CD4-positive, alpha-beta T cell treated with Interleukin-1 beta for 1 hour (primary cell): ENCODE measurements at places on chromosomes 1 and 21.

GRCh38 chr1:171983584-171983983 is 142.3 kb downstream of the DNM3 start:
- DNase-seq, result no peak

DNA sequence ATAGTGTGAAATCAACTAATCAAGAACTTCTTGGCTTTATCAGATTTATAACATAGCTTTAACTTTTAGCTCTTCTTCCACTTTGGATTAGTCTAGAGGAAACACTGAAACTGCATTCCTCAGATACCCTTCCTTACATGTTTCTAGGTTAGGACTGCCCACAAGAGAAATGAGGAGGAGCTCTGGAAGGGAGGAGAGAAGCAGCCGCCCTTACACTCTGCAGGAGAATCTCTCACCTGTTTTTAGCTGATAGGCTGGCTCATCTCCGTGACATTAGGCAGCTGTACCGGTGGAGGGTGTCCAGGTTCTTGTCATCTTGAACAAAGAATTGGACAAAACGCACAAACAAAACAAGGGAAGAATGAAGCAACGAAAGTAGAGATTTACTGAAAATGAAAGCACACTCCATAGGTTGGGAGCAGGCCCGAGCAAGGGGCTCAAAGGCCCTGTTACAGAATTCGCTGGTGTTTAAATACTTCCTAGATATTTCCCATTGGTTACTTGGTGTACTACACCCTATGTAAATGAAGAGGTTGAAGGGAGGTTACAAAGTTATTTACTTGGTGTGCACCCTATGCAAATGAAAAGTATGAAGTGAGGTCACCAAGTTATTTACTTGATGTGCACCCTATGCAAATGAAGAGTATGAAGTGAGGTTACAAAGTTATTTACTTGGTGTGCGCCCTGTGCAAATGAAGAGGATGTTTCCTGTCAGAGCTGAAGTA is 524.9 kb upstream of the CHRM3 start:
- DNase-seq, result no peak

DNA sequence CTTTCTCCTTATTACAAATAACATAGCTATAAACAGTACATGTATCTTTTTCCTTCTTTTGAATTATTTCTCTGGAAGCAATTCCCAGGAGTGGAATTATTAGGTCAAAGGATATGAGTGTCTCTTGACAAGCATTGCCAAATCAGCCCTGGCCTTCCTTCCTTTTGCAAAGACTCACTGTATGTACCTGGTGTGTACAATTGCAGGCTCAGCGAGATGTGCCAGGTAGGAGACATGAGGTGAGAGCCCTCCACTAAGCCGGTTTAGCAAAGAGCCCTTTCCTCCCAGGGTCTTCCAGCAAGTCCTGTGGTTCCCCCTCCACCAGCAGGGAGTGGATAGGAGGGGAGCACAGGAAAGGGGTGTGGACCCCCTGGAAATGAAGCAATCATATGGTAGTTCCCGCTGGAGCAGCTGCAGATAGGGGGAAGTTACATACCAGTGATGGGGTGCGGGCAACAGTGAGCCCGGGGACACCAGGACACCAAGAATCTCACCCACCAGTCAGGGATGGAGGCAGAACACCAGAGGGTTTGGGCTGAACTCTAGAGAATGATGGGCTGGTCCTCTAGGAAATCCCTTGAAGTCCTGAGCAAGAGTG is 18.3 kb downstream of the RCSD1 start:
- DNase-seq, result no peak

DNA sequence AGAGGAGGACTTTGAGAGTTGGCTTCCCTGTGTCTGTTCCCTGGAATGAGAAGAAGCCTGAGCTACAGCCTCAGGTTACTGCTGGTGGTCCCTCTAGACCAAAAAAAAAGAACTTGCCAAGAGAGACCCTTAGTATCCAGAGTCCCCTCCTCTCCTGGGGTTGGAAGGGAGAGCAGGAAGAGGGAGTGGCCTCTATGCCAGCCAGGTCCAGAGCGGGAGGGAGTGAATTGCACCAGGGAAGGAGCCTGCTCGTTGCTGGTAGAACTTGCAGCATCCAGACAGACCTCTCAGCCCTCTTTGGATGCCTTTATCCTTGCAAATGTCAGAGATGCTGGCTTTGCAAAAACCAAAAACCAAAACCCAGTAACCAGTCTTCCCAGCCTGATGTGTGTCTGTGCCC is 491.3 kb upstream of the VAMP3 start:
- no peak for DNase-seq

DNA sequence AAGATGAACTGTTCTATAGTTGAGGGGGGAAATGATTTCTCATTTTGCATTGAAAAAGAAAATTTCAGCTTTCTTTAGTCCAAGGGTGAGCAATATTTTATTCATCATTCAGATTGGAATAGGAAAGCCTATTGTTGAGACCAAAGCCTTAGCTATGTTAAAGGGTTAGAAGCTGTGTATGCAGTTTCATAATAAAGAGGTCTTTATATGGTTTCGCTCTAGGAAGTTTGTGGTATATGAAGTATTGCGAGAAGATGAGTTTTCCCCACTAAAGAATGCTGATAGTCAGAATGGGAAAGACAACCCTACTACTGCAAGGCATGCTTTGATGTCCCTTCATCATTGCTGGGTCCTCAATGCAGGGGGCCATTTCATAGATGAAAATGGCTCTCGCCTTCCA is 28.6 kb downstream of the UAP1 start:
- no peak for DNase-seq

DNA sequence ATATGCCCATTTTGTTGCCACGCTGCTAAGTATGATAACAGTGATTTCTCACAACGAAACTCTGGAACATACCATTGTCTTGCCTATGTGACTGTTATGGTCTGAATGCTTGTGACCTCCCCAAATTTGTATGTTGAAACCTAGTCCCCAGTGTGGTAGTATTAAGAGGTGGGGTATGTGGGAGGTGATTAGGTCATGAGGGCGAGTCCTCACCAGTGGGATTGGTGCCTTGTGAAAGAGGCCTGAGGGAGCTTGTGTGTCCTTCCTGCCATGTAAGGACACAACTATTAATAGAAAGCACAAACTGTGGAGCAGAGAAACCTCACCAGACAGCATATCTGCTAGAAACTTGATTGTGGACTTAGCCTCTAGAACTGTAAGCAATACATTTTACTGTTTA is 84.6 kb downstream of the SELENOF start:
- DNase-seq, result no peak

- no peak for DNase-seq
Observed at GRCh38 chr1:84202126-84202525, 58.1 kb downstream of the PRKACB start.

GRCh38 chr1:220892997-220893700 is 13.9 kb downstream of the HLX start:
- no peak for DNase-seq
